ENCODE measurements at places on chromosomes 2 and 18.

GRCh38 chr18:33135951-33136660 is 304.4 kb downstream of the CCDC178 start:
- DNase-seq: no peak

DNA sequence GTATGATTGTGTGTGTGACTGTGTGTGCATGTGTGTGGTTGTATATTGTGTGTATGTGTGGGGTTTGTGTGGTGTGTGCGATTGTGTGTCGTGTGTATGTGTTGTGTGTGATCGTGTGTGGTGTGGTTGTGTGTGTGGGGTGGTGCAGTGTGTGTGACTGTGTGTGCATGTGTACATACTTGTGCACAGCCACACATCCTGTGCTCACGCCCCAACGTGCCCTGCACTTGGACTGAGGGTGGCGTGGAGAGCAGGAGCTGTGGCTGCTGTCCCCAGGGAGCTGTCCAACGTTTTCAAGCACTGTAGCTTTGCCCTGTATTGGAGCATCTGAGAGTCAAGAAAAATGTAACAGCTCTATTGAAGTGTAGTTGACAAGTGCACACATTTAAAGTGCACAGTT is 243.2 kb upstream of the HDAC4 start:
- peak; percentile 8 for DNase-seq

DNA sequence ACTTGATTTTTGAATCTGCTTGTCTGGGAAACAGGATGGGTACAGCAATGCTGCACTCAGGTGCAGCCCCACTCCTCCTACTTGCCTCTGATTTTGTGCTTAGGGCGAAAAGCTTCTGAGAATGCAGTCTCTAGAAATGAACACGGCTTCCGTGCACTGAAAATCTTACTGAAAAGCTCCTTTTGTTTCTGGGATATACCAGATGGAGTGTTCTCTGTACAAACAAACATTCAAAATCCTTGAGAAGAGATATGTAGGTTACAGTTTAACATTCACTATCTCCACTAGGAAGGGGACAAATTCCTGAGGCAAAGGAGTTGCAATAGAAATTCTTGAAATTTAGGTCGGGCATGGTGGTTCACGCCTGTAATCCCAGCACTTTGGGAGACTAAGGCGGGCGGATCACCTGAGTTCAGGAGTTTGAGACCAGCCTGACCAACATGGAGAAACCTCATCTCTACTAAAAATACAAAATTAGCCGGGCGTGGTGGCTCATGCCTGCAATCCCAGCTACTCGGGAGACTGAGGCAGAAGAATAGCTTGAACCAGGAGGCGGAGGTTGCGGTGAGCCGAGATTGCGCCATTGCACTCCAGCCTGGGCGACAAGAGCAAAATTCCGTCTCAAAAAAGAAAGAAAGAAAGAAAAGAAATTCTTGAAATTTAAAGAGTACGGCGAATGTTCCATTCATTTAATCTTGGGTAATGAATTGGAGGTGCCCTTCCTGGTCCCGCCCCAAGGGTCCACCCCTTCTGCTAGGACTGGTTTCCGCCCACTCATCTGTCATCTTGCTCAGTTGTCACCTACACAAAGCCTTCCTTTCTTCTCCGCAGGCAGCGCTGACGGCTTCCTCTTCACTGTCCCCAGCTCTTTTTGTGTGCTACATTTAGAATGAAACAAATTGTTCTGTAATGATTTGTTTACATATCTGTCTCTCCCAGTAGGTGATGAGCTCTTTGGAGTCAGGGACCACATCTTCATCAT is 92.4 kb downstream of the SOCS6 start:
- no peak for DNase-seq

DNA sequence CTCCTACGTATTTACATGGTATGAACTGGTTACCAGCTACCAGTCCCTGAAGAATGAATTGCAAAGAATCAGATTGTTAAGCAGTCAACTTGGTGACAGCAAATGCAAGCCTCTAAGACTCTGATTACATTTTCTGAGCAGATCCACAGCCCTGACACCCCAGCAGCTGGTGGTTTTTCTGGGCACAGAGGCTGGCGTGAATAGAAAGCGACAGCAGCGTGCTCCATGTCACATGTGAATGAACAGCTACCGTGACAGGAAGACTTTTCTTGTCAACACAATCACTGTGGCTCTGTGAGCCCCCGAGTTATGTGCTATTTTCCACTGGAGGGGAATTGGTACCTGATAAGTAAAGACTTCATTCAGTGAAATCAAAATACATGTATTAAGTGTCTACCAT is 93.2 kb upstream of the CBLN2 start:
- no peak for DNase-seq

GRCh38 chr2:150513647-150514046 is 26.2 kb upstream of the RND3 start:
- DNase-seq: peak; percentile 55

DNA sequence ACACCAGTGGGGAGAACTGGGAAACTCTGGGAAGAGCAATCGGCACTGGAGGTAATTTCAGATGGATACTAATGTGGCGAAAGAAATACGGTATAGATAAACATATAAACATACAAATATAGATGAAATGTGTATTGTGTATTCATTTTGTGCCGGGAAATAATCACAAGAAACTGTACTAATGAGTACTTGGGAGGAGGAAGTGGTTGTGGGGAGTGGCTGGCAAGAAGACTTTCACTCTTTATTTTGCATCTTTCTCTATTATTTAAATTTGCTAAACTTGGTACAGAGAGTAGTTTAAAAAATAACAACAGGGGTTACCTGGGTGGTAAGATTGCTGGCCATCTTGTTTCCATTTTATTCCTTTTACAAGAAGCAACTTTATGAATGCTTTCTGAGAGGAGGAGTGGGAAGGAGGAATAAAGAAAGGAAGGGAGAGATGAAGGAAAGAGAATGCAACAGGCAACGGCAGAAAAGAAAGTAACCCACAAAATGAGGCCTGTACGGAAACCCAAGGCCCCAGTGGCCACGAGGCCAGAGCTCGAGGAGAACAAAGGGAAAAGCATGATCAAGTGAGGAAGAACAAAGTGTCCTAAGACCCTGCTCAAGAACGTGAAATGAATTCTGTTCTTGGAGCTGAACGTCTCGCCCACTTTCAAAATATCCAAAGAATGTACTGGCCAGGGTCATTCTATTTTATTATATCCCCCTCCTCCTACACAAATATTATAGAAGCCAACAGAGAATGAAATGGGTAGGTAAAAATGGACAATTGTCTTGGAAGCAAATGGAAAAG is 45.2 kb downstream of the FAM178B start:
- DNase-seq: no peak

- no peak for DNase-seq
Observed at GRCh38 chr18:79451237-79452125, 55.8 kb downstream of the NFATC1 start.

DNA sequence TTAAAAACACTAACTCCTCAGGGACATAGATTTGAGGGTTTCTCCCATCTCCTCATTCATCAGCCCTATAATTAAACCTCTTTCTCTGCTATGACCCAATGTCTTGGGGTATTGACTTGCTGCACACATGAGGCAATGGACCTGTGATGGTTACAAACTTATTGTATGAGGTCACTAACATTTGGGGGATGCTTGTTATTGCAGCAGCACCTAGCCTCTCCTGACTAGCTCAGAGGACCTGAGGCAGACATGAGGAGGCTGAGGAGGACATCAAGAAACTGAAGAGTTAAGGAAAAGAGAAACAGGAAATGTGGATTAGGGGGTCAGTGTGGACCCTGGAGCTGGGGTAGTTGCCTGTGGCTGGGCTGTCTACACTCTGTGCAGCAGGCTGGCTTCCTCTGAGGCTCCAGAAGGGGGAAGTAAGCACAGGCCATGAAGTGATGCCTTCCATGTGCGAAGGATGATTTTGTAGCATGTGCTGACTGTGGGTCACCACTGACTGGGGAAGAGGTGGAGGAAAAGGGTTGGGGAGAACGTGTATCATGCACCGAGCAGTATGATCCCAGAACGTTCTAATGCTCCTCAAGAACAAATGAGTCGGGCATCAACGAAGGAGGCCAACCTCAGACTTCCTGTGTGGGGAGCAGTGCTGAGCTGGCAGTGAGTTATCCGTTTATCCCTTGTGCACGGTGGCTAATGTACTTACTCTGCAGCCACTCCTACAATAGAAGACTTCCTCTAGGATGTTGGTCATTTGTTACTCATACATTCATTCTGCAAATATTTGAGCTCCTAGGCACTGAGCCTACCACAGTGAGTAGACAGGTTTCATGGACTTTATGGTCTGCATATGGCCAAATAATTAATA is 42.1 kb upstream of the RFX8 start:
- peak; percentile 93 for DNase-seq

DNA sequence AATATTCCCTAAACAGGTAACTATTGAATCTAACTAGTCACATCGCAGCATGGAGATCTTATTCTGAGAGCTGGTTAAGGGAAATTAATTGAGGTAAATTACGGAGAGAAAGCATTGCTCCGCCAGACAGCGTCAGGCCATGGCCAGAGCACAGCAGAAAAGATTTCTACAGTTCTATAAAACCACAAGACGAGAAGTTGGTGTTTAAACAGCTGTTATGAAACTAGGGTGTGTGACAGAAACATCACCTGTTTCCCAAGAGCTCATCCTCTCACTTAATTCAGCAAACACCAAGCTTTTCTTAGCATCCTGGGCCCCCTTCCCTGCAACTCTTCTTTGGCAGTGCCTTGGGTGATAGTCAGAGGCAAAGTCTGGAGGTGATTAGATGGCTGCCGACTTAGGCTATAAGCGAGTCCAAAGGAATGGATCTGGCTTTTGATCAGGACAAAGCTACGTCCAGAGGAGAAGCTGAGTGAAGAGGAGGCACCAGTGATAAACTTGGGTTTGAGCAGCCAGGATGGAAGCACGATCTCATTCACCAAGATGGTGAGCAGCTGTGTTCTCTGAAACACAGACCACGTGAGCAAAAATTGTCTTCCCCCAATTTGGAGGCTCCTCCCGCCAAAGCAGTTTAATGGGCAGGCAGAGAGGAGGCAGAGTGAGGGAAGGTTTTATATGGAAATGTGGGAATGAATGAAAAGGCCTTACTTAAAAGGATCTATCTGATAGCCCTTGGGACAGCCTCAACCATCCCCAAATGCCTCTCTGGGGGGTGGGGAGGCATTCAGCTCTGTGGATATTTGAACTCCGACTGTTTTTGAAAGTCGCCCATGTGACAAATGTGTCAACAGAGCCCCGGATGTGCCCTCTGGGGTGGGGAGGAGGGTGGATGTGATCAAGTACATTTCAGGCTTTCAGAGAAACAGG is 57.8 kb downstream of the PKDCC start:
- no peak for DNase-seq

GRCh38 chr2:82939211-82939610 is 1519.9 kb downstream of the SUCLG1 start:
- no peak for DNase-seq

- DNase-seq: no peak
Observed at GRCh38 chr2:172147944-172148650, 45.4 kb upstream of the DLX2 start.

DNA sequence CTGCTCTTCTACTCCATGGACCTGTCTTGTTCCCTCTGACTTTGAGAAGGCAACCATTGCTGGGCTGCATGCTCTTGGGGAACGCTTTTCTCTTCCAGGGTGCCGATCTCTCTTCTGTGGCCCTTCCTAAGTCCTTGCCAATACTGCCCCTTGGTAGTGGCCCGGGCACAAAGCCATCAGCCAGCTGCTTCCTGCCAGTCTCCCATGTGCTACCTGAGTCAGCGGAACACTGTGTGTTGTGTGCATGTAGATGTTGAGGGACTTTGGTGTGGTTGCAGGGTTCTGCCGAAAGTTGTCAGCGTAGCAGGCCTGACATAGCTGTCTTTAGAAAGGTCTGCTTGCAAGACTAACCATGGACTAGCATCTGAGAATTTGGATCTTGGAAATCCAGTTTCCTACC is 35.4 kb downstream of the MGAT5 start:
- DNase-seq: no peak

GRCh38 chr2:127437781-127438726 is 19.8 kb downstream of the PROC start:
- no peak for DNase-seq

GRCh38 chr18:7562491-7562890 is 4.6 kb upstream of the PTPRM start:
- DNase-seq: no peak

DNA sequence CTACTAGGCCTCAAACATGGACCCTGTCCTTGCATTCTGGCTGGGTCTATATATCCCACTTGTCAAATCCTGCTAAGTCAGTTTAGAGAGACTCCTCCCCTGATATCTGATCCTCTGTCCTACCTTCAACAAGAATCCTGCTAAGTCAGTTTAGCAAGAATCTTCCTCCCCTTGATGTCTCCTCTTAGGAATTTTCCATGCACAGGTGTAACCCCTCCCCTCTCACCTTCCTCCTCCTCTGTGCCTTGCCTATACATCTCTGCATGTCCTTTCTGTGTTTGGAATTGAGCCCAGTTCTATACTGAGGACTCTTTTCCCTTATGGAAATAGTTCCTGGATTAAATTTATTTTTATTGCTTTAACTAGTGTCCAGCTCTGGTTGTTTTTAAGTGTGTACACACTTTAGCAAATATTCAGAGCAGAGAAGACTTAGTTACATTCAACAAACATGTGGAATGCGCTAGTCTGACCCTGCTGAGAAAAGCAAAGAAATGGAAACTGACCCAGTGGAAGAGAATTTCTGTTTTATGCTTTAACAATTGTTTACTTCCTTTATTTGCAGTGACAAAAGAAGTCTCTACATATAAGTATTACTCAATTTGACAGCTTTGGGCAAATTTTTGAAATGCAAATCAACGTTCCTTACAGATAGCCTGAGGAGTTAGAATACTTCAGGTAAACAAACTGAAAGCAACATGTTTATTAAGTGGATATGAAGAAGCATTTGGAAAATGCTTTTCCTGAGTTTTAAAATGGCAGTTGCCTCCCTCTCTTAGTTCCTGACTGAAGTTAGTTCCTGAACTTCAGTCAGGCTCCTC is 80.6 kb downstream of the RIT2 start:
- no peak for DNase-seq

DNA sequence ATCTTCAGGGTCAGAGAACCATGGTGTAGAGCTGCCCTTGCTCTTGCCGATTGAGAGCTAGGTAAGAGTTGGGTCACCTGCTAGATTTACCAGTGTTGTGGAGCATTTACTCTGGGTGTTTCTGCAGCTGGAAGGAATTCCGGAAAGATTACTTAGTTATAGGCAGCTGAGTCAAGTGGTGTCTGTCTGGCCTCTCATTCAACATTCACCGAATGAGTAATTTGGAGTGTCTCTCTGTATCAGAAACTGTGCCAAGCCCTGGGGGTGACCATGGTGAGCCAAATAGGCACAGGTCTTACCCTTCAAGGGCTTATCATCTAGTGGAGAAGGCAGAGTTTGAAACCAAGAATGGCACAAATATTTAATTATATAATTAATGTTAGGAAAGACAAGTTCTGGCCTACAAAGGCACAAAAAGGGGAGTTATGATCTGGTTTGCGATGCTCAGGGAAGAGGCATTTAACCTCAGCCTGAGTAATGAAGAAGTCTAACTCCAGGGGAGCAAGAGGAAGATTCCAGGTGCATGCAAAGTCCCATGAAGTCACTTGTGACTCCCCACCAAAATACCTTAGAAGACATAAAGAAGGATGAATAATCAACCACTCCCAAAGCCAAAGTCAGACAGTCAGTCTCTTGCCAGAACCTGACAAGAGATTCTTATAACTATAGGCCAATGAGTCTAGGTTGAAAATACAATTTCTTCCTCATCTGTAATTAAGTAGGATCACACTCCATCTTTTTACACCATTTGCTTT is 12.5 kb downstream of the SETBP1 start:
- DNase-seq: peak; percentile 32
